ENCODE measurements at places on chromosomes 13 and 19.

DNA sequence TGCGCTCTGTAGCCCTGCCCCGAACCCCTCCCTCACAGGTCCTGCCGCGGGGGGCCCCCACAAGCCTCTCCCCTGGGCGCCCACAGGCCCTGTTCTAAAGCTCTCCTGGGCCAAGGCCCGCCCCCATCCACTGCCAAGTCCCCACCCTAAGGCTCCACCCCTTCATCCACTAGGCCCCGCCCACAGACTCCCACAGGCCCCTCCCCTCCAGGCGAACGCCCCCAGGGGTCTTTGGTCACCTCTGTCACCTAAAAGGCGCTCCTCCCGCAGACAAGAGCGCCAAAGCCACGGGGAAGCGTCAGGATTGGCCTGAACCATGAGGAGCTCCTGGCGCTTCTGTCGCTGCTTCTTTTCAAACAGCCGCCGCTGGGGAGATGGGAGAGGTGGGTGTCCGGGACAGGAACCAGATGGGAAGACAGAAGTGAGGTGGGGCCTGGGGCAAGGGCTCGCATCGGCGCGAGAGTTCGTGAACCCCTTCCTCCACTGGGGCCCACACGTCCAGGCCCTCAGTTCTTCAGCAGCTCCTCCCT lies 2.3 kb downstream of the TULP2 start:
- no peak for DNase-seq

DNA sequence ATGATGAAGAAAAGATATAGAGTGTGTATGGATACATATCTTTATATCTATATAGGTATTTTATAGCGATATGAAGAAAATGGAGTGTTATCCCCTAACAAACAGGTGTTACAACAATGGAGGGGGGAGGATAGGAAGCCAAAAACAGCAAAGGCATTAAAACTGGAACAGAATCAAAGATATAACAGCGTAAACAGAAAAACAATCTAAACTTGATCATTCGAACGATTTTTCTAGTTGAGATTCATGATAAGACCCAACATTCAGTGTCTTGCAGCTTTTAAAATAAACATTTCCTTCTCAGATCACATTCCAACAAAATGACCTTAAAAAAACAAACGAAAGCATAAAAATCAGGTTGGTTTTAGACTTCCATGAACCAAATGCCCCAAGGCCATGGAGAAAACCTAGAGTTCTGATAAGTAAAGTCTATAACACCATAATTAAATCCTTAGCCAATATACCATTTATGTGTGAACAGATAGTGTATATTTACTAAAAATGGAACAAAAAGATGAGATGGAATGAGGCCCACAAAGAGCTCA lies 55.7 kb downstream of the CAB39L start:
- no peak for DNase-seq

GRCh38 chr13:108785844-108786243 lies 156.4 kb downstream of the MYO16 start:
- no peak for DNase-seq

GRCh38 chr19:2333807-2334211 lies 5.3 kb downstream of the SPPL2B start:
- DNase-seq = no peak

- no peak for DNase-seq
These were observed 71.5 kb upstream of the GJB6 start for GRCh38 chr13:20303636-20304035.

DNA sequence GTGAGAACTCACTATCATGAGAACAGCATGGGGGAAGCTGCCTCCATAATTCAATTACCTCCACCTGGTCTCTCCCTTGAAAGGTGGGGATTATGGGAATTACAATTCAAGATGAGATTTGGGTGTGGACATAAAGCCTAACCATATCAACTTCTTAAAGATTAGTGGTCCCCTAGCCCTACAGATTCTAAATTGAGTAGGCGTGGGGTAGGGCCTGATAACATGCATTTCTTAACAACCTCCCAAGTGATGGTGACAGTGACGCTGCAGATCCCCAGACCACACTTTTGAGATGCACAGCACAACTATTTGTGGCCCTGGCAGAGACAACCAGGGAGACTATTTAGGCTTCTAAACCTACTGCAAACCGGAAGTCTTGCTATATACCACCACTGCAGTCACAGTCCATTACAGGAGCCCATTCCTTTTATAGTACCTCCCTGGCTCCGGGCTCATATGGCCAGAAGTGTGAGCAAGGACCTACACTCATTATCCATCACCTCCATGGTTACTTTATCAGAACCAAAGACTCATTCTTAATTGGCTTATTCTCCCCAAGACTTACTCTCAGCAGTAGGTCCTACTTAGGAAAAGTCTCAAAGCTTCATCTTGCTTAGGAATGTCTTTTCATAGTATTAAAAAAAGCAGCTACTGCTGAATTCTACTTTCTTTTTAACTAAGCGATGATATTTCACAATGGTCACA lies 2.1 kb upstream of the DPY19L3 start:
- no peak for DNase-seq

- no peak for DNase-seq
These were observed at the start of gene GPR4 for GRCh38 chr19:45601524-45602374. Gene GPR4, minus strand, starts transcription at chr19:45602212. Its CDS starts 10,346 bp downstream, at chr19:45591866.

- no peak for DNase-seq
These were observed 20.0 kb downstream of the RAB20 start for GRCh38 chr13:110541526-110541920.
